B cell (primary cell): ENCODE measurements at places on chromosomes 6 and 20. TPM values are rescaled to one million over a fixed set of nuclear protein-coding genes. Genes with fewer than 3 reads are reported as not detected.

GRCh38 chr20:54132612-54133433 lies 41.0 kb downstream of the CYP24A1 start:
- no peak for DNase-seq

GRCh38 chr6:34131326-34132290 lies 14.3 kb downstream of the GRM4 start:
- no peak for DNase-seq

- peak; percentile 65 for DNase-seq
These were observed 1.0 kb downstream of the AFDN start for GRCh38 chr6:167827583-167828324.

- no peak for DNase-seq
These were observed 103.4 kb upstream of the FOXA2 start for GRCh38 chr20:22687676-22688349.

The BCAS1 gene
- total RNA-seq: 1.0 and 1.1 TPM in 2 replicates

GRCh38 chr6:162702446-162702845 lies 25.1 kb downstream of the PRKN start:
- DNase-seq: no peak

The CTCFL gene
- total RNA-seq: not detected in 2 replicates

GRCh38 chr6:168248148-168248620 lies 71.4 kb downstream of the DACT2 start:
- no peak for DNase-seq

DNA sequence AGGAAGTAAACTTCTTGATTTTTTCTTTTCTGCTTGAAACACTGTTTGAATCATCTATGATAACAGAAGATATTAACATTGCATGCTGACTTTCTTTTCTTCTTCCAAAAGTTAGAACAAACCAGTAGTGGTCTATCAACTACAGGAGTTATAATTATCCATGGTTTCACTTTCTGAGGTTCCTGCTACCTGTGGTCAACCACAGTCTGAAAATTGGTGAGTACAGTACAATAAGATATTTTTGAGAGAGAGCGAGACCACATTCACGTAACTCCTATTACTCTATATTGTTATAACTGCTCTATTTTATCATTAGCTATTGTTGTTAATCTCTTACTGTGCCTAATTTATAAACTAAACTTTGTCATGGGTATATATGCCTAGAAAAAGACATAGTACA lies 86.1 kb downstream of the MAP7 start:
- DNase-seq: no peak

DNA sequence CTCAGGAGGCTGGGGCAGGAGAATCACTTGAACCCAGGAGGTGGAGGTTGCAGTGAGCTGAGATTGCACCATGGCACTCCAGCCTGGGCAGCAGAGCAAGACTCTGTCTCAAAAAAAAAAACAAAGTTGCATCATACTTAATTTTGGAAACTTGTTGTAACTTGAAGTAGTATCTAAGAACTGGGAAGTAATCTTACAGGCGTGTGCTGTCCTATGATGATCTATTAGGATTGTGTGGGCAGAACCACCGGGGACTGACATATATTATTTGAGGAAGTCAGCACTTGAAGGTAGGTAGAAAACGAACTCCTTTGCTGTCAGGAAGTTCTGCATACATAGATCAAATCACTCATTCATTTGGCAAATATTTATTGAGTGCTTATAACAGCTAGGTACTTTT lies 188.5 kb downstream of the ZNF217 start:
- no peak for DNase-seq

The SAMD10 gene
- 9.8 and 12.7 TPM in 2 replicates for total RNA-seq

GRCh38 chr20:25669826-25670422 lies 26.7 kb downstream of the ZNF337 start:
- no peak for DNase-seq

The SRSF12 gene
- not detected in 2 replicates for total RNA-seq

DNA sequence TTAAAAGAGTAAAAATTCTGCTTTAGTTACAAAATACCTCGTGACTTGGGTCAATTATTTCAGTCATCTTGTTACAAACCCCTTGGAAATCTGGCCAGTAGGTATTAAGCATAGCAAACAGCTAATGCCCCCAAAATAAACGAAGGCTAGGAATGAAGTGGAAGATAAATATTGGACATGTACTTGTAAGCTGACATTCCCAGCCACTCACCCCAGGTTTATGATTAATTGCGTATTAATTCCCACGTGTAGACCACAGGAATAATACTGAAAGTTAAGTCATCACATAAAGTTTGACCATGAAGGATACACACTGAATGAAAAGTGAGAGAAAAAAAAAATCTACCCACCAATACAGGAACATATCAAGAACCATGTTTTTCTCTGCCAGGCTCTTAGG lies 936.5 kb upstream of the ADGRB3 start:
- DNase-seq: no peak

- no peak for DNase-seq
These were observed 23.6 kb downstream of the RWDD2A start for GRCh38 chr6:83216806-83217205.

The KCNG1 gene
- total RNA-seq: 16.9 and 20.3 TPM in 2 replicates

- DNase-seq: no peak
These were observed 261.9 kb downstream of the PHF3 start for GRCh38 chr6:63897459-63897858.

DNA sequence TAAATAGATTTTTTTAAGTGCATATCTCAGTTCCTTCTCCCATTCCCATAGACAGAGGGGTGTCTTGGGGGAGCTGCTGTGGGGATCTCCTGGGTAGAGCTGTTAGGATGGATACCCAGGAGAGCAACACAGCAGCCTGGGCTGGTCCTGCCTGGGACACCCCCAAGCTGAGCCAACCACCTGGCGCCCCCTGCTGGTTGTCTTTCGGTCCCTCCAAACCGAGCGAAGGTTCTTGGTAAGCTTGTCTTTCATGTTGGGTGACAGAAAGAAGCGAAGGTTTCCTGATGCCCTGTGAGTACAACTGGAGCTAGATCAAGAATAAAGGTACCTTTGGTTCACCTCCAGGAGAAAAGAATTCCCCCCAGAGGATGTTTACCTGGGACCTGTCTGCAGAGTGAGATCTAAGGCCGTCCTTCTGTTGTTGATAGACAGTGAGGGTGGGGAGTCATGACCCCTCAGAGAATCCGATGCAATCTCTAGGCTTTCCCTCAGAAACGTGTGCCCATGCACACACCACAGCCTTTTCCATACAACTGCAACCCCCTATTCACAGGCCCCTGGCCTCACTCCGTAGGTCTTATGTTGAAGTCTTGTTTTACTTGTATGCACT lies 50.8 kb downstream of the SNX9 start:
- DNase-seq: peak; percentile 85
